ENCODE measurements at places on chromosomes 3 and 15.

DNA sequence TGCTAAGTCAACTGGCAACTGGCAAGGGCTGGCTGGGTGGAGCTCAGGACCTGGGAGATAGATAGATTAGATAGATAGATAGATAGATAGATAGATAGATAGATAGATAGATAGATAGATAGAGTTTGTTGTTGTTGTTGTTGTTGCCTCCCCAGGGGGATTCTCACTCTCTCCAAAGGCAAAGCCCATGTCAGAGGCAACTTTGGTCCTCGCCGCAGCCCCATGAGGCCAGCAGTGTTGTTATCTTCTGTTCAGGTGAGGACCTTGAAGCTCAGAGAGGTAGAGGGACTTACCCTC, 7.4 kb upstream of the MST1R start:
- DNase-seq = no peak

- no peak for DNase-seq
These were observed 9.4 kb upstream of the CMSS1 start for GRCh38 chr3:99808163-99808794.

DNA sequence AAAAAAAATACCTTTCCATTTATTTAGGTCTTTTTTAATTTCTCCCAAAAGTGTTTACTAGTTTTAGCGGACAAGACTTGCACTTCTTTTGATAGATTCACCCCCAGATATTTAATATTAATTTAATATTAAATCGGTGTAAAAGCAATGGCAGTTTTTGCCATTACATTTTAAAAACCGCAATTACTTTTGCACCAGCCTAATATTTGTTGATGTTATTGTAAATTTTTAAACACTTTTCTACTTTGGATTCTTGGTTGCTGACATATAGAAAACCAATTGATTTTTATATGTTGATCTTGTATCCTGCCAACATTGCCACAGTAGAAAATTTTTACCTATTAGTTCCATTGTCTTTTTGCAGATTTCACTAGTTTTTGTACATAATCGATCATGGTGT, 63.9 kb upstream of the PXYLP1 start:
- no peak for DNase-seq

GRCh38 chr15:52499506-52499905, 29.2 kb downstream of the MYO5A start:
- DNase-seq = no peak

GRCh38 chr3:122219242-122219872, 35.9 kb downstream of the CASR start:
- no peak for DNase-seq

DNA sequence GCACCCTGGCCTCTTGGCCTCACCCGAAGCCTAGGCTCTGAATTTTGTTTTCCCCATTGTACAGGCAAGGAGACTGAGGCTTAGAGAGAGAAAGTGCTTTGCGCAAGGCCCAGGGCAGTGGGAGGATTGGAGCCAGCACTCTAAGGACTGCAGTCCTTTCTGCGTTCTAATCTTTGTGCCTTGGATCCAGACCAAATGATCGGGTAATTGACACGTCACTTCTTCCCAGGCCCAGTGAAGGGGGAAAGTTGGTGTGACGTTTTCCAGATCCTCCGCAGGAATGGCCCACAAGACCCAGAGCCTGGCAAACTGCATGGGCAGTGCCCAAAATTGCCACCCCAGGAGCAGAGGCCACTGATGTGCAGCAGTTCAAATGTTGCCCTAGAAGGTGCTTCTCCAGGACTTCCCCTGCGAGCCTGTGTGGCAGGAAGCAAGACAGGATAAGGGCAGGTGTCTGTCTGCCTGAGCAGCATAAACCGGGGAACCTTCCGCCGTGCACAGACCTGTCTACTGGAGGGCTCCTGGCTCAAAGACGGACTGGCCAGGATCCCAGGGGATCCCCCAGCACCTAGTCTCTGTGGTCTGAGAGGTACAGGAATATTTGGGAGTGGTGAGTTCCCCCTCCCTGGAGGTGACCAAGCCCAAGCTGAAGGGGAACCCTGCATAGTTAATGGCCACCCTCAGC, 194.5 kb upstream of the TLE3 start:
- no peak for DNase-seq

DNA sequence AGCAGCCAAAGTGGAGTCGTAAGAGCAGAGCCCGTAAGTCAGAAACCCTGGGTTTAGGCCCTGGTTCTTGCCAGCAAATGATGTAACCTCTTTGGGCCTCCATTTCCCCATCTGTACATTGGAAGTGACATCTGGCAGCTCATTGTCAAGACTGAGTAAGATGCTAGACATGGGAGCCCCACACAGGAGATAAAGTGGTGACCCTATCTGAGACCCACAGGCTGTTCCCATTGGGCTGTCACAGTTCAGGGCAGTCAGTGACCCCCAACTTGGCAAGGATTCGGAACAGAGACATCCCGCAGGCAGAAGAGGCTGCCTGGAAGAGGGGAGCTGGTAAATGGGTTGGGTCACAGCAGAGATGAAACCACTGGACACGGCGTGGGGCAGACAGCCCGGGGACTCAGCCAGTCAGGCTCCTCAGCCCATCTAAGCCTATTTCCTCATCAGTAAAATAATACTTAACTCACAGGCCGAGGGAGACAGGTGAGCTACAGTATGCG, 1.8 kb downstream of the CLN6 start:
- DNase-seq = no peak

- peak; percentile 67 for DNase-seq
These were observed 45.1 kb downstream of the EFCAB12 start for GRCh38 chr3:129383292-129383860.

GRCh38 chr3:116835658-116836057, 126.1 kb downstream of the TUSC7 start:
- DNase-seq = no peak

DNA sequence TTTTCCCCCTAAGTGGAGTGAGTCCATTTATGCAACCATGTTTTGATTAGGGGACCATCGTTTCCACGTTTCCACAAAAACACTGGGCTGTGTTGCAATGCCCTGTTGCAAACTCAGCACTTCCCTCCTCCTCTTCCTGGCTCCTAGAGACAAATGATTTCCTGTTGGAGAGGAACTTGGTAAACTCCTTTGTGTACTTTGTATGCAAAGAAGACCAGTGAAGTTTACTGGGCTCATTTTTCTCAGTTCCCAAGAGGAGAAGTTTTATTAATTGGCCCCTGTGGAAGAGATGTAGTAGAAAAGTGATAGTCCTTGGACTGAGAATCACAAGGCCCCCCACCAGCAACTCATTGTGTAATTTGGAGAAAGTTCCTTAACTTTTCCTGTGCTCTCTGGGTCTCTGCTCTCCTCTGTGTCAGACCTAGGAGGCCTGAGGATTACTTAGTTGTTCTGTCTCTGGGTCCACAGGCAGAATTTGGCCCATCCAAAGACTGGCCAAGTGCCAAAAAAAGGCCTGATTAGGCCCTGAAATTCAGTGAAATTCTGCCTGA, 95.0 kb downstream of the ATG7 start:
- no peak for DNase-seq

DNA sequence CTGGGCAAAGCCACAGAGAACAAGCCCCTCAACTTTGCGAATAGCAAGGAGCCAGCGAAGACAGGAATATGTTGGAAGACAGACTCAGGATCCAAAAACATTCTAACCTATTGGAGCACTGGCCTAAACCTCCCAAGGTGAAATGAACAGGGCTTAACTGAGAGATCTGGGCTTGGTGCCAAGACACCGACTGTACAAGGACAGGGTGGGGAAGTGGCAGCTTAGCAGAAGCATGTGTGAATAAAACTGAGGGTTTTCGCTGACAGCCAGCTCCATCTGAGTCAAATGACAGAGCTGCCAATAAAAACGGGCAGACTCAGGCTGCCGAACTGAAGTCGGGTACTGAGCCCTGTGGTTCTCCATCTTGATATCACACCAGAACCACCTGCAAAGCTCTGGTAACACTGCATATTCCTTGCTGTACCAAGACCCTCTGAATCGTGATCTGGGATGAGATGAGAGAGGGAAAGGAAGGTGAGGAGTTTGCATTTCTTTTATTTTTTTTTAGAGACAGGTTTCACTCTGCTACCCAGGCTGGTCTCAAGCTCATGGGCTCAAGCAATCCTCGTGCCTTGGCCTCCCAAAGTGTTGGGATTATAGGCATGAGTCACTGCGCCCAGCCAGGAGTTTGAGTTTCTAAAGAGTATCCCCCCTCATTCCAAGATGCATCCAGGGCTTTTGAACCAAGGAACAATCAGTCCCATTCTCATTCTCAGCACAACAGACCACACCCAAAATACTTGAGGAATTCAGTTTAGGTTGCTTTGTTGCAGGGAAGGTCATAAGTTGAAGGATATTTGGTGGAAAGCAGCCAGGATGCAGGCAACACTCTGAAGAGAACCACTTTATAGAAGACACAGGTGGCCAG, 6.0 kb upstream of the PLCB2 start:
- no peak for DNase-seq

- DNase-seq = no peak
These were observed 207.6 kb downstream of the ADAMTS17 start for GRCh38 chr15:100134089-100134583.

DNA sequence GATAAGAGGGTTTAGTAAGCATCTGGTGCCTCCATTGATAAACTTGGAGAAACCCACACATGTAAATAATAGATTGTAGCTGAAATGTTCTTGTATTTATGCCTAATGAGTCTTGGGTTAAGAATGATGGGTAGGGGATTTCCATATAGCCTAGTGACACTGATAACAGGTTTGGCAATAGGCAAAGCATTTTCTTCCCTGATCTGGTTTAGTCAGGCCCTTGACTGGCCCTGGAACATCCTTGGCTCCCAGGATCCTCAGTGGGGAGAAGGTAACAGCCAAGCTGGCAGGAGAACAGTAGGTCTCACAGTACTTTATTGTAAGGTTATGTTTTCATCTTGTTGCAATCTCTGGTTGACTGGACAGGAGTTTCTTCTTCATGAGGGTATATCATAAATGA, 228.4 kb downstream of the DIPK2A start:
- no peak for DNase-seq

DNA sequence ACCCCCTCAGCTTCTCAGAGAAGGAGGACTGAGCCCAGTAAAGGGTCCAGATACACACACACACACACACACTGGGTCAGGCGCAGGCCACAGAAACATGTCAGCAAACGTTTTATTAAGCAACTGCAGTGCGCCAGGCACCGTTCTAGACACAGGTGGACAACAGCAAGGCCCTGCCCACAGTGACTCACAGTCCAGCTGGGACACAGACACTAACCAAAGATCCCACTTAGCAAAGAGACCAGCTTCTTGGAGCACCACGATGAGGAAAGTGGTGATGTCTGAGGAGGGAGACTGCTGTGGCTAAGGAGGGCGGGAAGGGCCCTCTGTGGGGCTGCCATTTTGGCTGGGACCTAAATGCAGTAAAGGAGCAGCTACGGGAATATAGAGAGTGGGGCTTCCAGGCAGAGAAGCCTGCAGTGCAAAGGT, 2.8 kb upstream of the VILL start:
- no peak for DNase-seq

- DNase-seq = no peak
These were observed 75.2 kb downstream of the ESYT3 start for GRCh38 chr3:138509586-138509985.

- DNase-seq = no peak
These were observed 156.0 kb upstream of the MCTP2 start for GRCh38 chr15:94075349-94075748.

DNA sequence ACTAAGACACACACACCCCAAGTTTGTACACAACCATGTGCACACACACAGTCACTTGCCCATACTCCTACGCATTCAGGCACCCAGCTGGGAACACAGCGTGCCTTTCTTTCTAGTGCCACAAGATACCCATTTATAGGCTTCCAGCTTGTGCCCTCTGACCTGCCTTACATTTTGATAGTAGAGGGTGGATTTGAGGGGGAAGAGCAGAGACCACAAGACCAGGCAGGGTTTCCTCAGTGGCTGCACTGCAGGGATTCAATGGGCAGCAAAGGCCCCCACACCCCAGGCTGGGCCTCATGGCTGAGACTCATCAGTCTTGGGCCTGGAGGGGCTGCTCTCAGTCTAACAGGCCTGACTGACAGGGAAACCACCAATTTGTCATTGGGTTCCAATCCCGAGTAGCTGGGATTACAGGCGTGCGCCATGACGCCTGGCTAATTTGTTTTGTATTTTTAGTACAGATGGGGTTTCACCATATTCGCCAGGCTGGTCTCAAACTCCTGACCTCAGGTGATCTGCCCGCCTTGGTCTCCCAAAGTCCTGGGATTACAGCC, 18.8 kb upstream of the ANKDD1A start:
- DNase-seq = no peak

DNA sequence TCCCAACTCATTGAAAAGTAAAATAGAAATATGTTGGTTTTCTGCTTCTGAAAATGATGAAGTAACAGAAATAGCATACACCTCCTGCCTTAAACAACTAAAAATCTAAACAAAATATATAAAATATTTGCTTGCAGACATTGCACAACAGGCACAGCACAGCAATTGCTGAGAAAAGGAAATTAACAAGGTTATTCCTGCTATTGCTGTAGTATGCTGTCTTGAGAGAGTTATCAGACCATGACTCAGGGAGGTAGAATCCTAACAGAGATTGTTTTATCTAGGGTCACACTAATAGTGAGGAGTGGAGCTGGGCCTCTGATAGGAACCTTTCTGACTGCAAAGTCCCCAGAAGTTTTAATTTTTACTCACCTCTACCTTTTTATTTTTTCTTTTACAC, 72.6 kb downstream of the ZBTB20 start:
- no peak for DNase-seq

- DNase-seq = no peak
These were observed 151.5 kb downstream of the ALCAM start for GRCh38 chr3:105518203-105518602.

DNA sequence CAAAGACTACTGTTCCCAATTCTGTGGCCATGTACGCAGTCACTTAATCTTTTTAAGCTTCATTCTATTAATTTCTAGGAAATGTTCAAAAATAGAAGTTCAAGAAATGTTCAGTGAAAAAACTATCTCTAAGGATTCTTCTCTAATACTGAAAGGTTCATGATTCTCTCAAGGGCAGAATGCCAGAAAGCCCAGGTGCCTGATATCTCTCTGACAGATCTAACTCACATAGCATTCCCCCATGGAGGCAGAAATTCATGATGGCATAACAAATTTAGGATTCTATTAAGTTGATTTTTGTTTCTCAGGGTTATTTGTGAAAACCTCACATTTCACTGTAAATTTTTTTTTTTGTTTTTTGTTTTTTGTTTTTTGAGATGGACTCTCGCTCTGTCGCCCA, 17.5 kb downstream of the CHRM5 start:
- DNase-seq = no peak

DNA sequence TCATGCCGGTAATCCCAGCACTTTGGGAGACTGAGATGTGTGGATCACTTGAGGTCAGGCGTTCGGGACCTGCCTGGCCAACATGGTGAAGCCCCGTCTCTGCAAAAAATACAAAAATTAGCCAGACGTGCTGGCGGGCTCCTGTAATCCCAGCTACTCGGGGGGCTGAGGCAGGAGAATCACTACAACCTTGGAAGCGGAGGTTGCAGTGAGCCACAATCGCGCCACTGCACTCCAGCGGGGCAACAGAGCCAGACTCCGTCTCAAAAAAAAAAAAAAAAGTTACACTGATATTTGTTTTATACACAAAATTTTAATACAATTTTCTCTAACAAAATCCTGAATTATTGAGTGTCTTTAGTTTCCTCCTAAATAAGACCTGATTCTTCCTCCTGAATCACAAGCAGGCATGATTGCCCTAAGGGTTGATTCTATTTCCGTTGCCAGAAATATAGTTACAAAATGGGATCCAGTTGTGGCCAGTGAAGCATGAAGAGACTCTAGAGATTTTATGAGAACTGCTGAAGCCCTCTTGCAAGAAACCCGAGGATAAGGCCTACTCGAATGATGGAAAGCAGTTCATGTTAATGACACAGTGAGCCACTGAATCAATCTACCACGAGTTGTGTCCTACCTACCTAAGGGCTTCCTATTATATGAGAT, 9.6 kb upstream of the SMARCC1 start:
- no peak for DNase-seq
